ENCODE measurements at places on chromosomes 6 and 20.

DNA sequence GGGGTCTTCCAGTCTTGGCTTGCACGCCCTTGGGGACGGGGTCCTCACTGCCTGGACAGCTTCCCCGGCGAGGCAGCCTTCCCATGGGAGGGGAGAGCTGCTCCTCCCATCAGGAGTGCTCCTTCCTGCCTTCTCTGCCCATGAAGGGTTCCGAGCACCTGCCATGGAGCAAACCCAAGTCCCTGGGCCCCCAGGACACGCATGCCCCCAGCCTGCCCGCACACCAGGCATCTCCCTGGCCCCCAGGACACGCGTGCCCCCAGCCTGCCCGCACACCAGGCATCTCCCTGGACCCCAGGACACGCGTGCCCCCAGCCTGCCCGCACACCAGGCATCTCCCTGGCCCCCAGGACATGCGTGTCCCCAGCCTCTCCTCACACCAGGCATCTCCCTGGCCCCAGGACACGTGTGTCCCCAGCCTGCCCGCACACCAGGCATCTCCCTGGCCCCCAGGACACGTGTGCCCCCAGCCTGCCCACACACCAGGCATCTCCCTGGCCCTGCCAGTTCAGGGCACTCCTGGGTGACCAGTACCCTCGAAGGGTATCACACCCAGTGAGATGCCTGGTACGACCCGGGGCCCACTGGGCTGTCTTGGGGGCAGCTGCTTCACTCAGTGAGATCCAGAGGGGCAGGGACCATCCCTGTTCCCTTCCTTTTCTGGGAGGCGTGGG is 21.7 kb downstream of the COL20A1 start:
- DNase-seq = no peak

DNA sequence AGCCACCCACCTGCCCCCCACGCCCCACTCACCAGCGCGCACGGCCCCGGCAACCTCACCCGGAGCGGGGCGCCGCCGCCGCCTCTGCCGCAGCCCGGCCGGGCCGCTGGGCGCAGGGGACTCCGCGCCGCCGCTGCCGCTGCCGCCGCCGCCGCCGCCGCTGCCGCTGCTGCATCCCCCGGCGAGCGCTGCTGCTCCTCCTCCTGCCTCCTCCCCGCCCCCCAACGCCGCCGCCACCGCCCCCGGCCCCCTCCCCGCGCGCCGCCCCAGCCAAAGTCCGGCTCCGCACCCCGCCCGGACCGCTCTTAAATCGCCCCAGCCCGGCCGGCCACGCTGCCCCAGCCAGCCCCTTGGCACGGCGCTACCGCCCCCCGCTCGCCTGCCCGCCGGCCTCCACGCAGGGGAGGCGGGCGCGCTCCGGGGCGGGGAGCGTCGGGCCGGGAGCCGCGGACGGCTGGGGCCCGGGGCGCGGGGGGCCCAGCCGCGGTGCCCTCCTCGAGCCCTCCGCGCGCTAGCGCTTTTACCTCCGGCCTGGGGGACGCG is at the start of gene SULF2:
Gene SULF2, minus strand, starts transcription at position 171 of the 543 bp plus-strand sequence. CDS start 28,118 bp downstream, outside the sequence.
- peak; percentile 38 for DNase-seq

DNA sequence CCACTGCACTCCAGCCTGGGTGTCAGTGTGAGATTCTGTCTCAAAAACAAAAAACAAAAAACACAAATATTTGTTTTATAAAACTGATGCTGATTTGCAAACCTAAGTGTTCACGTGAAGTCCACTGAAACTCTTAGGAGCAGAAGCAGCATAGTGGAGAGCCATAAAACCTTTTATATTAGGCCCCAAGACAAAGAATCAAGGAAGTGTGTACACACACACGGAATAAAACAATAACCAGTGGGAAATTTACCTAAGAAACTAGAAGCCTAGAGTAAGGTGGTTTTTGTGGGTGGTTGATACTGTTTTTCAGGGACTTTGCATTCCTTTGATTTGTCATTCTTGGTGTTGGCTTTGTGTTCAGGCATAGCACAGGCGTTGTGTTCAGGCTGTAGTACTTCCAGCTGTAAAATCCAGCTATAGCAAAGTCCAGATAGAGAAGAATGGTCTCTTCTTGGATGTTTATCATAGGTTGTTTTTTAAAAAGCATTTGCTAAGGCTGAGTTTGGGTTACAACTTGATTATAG is 61.3 kb downstream of the ATRN start:
- DNase-seq = peak; percentile 49

DNA sequence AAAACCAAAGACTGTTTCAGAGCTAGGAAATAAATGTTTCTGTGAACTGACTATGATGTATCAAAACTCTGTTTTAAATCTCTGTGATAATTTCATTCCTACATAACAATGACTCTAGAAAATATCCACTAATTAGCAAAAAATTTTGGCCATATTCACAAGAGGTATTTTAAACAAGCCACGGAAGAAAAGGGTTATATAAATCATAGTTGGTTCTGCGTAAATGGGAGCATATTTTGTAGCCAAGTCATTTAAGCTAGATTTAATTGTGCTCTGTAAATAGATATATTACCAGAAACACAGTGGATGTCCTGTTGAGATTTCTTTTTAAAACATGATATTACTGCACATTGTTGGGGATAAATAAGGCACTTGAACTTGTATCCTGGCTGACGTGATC is 416.5 kb upstream of the PLCB4 start:
- no peak for DNase-seq

GRCh38 chr6:11780097-11780428 is 1.5 kb upstream of the ADTRP start:
- no peak for DNase-seq

GRCh38 chr6:135939208-135939591 is 87.7 kb downstream of the PDE7B start:
- DNase-seq = no peak
